CD8-positive, alpha-beta memory T cell (primary cell): ENCODE measurements at places on chromosomes 3 and 15. TPM values are rescaled to one million over a fixed set of nuclear protein-coding genes. Genes with fewer than 3 reads are reported as not detected.

The TMEM266 gene
- 0.11 TPM for total RNA-seq

The AMT gene
- total RNA-seq = 1.3 TPM

The HHLA2 gene
- total RNA-seq = 1.0 TPM

The BRPF1 gene
- 46.8 TPM for total RNA-seq

GRCh38 chr15:92600856-92601255 lies 54.7 kb downstream of the FAM174B start:
- H3K36me3 ChIP-seq = no peaks in the 10 kb centered on the region
- H3K4me1 ChIP-seq = no peaks in the 10 kb centered on the region
- no peak for DNase-seq
- H3K27me3 ChIP-seq = no peaks in the 10 kb centered on the region
- H3K27ac ChIP-seq = no peak overlapping the region

GRCh38 chr3:23600167-23600871 lies 205.4 kb upstream of the UBE2E1 start:
- H3K27me3 ChIP-seq = no peaks in the 10 kb centered on the region
- DNase-seq = no peak
- no peak overlapping the region for H3K27ac ChIP-seq
- H3K4me3 ChIP-seq = no peak overlapping the region
- no peaks in the 10 kb centered on the region for H3K4me1 ChIP-seq

- H3K27me3 ChIP-seq = peaks cover 25% of the 10 kb centered on the region
- no peaks in the 10 kb centered on the region for H3K36me3 ChIP-seq
Measured at GRCh38 chr3:134373271-134374104, 759 bp downstream of the AMOTL2 start.

DNA sequence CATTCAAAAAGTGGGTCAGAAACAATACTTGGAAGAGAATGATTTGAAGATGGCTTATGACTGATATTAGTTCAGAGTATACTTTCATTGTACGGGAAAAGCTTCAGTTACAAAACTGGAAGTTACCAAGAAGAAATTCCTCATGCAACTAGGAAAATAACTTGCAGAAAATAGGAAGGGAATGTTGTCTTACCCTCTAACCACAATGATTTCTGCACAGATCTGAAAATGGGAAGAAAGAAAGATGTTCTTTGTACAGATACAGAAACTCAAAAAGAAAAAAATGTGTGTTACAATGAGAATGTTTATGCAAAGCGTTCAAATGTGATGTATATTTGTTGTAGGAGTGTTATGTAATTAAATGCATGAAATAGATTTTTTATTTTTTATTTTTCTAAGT lies 3.7 kb downstream of the ZNF280D start:
- H3K27me3 ChIP-seq = no peaks in the 10 kb centered on the region
- H3K4me3 ChIP-seq = no peak overlapping the region
- H3K4me1 ChIP-seq = peaks cover 34% of the 10 kb centered on the region
- no peak for DNase-seq
- H3K27ac ChIP-seq = no peak overlapping the region

DNA sequence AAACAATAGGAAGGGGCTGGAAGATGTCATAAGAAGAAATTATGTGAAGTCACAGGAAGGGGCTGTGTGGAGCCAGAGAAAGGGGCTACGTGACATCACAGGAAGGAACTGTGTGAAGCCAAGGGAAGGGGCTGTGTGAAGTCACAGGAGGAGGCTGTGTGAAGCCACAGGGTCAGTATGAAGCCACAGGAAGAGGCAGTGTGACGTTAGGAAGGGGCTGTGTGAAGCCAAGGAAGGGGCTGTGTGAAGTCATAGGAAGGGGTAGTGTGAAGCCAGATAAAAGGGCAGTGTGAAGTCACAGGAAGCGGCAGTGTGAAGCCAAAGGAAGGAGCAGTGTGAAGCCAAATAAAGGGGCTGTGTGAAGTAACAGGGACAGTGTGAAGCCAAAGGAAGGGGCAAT lies 32.5 kb downstream of the GASK1A start:
- no peaks in the 10 kb centered on the region for H3K27me3 ChIP-seq
- H3K27ac ChIP-seq = peak overlapping the region; percentile 19
- no peak overlapping the region for H3K4me3 ChIP-seq
- DNase-seq = peak; percentile 57

DNA sequence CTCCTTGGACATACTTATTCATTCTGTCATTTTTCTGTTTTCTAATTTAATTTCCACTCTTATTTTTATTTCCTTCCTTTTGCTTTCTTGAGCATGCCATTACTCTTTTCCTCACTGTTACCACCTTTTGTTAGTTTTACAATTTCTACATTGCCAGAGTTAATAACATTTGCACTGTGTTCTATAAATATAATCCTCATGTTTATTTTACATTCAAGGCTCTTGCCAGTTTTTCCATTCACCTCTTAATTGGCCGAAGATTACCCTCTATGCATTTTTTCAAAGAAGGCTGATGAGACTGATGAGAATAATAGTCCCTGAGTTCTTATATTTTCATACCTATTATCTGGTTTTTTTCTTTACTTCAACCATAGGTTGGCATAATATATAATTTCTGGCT lies 10.5 kb downstream of the BTD start:
- no peaks in the 10 kb centered on the region for H3K36me3 ChIP-seq
- no peak overlapping the region for H3K27ac ChIP-seq

DNA sequence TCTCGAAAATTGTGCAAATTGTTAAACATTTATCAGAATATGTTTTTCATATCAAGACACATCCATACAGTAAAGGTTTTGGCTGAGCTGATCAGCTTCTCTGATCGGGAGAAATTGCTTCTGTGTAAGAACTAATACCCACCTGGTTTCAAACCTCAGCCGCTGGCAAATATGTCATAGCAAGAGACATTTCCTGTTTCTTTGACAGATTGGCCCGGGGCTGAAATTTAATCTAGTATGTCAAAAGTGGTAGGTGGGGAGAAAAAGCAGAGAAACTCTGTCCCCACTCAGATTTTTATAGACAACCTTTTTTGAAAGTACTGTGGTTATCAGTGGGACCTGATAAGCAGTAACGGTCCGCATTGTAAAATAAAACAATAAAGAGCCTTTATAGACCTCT lies 88.8 kb upstream of the SLC24A5 start:
- no peak overlapping the region for H3K4me3 ChIP-seq
- H3K27ac ChIP-seq = no peak overlapping the region
- no peaks in the 10 kb centered on the region for H3K36me3 ChIP-seq
- no peaks in the 10 kb centered on the region for H3K27me3 ChIP-seq

DNA sequence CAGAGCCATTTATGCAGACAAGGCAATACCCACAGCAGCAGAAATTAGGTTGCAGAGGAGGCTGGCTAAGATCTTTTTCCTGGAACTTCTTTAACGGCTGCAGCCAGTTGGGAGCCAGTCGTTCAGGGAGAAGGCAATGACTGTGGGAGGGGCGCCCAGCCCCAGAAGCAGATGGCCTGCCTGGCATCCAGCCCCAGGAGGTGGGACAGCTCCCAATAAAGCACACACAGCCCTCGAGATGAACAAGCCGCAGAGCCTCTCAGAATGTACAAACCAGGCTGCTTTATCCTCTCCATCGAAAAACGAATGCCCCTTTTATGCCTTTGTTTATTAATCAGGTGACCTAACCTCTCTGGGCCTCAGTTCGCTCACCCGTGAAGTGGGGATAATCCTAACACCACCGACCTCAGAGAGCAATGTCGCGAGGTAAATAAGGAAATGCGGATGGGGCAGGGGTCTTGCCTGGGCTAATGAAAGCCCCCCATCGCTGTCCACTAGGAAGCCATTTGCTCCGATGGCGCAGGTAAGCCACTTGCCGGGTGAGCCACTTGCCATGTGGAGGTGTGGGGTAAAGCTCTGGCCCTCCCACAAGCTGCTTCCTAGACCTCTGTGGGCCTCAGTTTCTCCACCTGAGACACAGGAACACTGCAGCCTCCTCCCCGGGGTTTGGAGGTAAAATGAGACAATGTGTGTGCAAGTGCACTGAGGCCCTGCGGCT lies 35.8 kb downstream of the MGLL start:
- DNase-seq = no peak
- no peak overlapping the region for H3K27ac ChIP-seq
- no peak overlapping the region for H3K4me3 ChIP-seq
- H3K4me1 ChIP-seq = no peaks in the 10 kb centered on the region
- no peaks in the 10 kb centered on the region for H3K27me3 ChIP-seq
